ENCODE measurements at places on chromosomes 6 and 20. TPM values are rescaled to one million over a fixed set of nuclear protein-coding genes. Genes with fewer than 3 reads are reported as not detected.
A peak's percentile ranks its signal among the peaks of the same experiment; 100 is the strongest.

The NANP gene
- 2.6 TPM for total RNA-seq

The NKAIN4 gene
- total RNA-seq = not detected

The SCAF8 gene
- 22.6 TPM for total RNA-seq

The DACT2 gene
- not detected for total RNA-seq

The RIOK1 gene
- total RNA-seq = 4.9 TPM

The LGSN gene
- not detected for total RNA-seq

The FAM83B gene
- not detected for total RNA-seq

DNA sequence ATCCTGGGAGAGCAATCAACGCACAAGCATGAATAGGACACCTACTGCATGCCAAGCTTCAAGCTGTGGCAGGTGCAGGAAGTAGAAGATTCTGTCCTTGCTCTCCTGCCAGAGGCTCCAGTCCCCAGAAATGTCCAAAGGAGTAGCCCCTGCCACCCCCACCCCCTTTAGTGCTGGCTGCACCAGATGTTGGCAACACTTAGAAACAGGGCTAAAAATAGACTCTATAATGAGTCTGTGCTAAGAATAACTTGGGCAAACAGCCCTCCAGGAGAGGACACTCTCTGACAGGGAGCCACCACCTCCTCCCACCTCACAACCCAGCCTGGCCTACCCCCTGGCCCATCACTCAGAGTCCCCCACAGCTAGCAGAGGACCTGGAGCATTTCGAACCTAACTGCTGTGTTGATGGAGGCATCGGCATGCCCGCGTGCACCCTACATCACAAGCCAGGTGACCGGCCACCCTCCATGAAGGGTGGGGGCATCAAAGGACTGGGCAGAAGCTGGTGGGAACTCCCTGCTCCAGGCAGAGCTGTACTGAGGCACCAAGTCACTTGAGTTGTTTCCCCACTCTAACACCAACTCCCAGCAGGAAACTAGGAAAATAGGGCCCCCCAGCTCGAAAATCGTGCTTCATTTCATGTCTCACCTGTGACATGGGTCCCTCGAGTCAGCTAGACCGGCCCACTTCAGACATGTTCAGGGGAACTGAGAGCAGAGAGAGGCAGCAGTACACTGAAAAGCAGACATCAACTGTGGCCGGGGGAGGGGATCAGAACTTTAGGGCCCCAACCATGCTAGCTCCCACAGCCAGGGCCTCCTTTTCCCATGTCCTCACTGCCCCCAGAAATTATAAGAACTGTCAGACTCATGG is 18.7 kb downstream of the TFEB start:
- no peak overlapping the region for H3K4me3 ChIP-seq
- H3K4me1 ChIP-seq = peaks cover 47% of the 10 kb centered on the region
- no peaks in the 10 kb centered on the region for H3K36me3 ChIP-seq
- no peaks in the 10 kb centered on the region for H3K27me3 ChIP-seq
- H3K27ac ChIP-seq = peak overlapping the region; percentile 28

DNA sequence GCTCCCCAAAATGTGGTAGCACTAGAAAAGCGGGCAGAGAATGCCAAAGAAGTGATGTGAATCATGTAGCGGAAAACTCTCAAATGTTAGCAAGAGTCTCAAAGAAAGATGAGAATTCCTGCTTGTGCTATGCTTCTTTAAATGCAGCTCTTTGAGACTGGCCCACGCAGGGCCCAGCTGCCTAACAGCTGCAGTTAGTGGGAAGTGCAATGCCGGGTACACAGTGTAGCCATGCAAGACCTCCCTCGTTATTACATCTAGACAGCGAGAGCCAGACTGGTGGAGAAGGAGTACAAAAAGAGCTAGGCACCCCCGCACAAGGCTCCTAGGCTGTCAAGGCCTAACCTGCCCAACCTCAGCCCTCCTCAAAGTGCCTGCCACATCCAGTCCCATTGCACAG is 201.7 kb upstream of the PRDM1 start:
- H3K36me3 ChIP-seq = no peaks in the 10 kb centered on the region
- H3K4me1 ChIP-seq = no peaks in the 10 kb centered on the region
- no peak overlapping the region for H3K4me3 ChIP-seq

- H3K4me3 ChIP-seq = no peak overlapping the region
Measured at GRCh38 chr6:87514831-87515230, 42.1 kb downstream of the SLC35A1 start.

GRCh38 chr20:2230726-2231488 is 64.9 kb upstream of the TGM3 start:
- no peak for DNase-seq
- no peak overlapping the region for H3K4me3 ChIP-seq
- no peaks in the 10 kb centered on the region for H3K36me3 ChIP-seq

DNA sequence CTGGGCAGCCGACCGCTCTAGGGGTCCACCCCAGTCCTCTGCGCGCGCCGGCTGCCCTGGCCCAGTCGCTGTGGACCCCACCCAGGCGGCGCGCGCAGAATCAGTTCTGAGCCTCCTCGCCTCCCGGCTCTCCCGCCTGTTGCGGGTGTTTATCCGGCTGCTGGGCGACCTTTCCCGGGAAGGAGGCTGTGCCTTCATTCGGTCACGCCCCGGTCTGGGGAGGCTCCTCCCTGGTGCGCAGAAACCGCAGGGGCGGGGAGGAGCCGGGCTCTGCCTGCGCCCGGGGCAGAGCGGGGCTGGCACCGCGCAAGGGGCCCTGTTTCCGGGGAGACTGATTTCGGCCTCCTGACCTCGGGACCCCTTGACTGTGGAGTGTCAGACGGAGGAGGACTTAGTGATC is 80.8 kb upstream of the EYS start:
- no peak overlapping the region for H3K4me3 ChIP-seq
- no peak overlapping the region for H3K27ac ChIP-seq
- no peaks in the 10 kb centered on the region for H3K36me3 ChIP-seq
- no peaks in the 10 kb centered on the region for H3K4me1 ChIP-seq

DNA sequence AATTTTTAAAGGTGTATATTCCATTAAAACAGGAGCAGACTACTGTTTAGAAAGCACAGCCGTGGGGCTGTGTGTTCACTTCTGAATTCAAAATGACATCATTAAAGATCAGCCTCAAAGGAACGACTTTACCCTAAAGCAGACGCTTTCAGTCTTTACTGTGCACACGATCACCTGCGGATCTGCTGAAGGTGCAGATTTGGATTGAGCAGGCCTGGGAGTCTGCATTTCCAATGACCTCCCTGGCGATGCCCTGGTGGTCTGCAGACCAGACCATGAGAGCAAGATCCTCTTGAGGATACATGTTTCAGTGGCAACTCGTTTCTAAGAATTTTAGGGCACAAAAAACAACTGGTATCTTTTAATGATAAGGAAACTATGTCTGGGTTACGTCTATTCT is 27.2 kb downstream of the TXNDC5 start:
- no peak for DNase-seq
- no peak overlapping the region for H3K4me3 ChIP-seq
- H3K27ac ChIP-seq = no peak overlapping the region
- H3K36me3 ChIP-seq = peaks cover 81% of the 10 kb centered on the region
- H3K27me3 ChIP-seq = no peaks in the 10 kb centered on the region

DNA sequence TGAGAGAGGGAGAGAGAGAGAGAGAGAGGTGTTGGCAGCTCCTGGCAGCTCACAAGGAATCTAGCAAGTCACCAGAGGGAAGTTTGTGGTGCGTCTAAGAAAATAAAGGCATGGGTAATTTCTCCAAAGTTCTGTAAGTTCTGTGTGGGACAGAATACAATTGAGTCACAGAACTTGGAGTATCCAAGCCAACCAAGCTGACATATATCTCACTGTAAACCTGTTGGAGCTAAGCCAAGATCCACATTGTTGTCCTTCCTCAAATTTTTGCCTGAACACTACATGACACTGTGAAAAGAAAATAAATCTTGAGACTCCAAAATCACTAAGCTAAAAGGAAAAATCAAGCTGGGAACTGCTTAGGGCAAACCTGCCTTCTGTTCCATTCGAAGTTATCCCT is 436.7 kb downstream of the MEI4 start:
- H3K36me3 ChIP-seq = no peaks in the 10 kb centered on the region
- DNase-seq = no peak
- no peak overlapping the region for H3K4me3 ChIP-seq
- H3K27me3 ChIP-seq = no peaks in the 10 kb centered on the region
- no peaks in the 10 kb centered on the region for H3K4me1 ChIP-seq

DNA sequence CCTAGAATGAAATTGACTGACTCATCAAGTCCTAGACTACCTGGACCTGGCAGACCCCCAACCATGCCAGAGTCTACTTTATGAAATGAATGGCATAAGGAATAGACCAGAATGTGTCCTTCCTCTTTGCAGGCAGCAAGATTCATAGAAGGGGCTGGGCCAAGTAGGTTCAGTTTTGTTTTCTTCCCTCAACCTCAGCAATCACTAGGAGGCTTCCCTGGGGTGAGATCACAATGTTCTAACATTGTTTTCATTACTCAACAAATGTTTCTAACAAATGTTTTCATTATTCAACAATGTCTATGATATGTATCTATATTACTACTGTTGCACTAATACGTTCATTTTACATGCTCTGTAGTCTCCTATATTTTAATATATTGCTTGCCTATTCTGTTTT is 8.4 kb upstream of the FAM162B start:
- no peaks in the 10 kb centered on the region for H3K4me1 ChIP-seq
- no peak overlapping the region for H3K4me3 ChIP-seq
- H3K27me3 ChIP-seq = no peaks in the 10 kb centered on the region
- H3K36me3 ChIP-seq = no peaks in the 10 kb centered on the region
- no peak overlapping the region for H3K27ac ChIP-seq

DNA sequence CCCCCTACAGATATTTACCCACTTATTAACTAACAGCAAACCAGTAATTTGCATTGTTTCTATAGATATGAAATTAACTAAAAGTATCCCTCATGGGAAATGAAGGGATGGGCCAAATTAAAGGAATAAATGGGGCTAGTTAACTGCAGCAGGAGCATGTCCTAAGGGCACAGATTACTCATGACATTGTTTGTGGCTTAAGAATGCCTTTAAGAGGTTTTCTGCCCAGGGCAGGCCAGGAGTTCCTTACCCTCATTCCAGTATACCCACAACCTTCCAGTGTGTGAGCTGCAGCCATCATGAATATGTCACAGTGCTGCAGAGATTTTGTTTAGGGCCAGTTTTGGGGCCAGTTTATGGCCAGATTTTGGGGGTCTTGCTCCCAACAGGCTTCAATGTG is 1101.9 kb downstream of the PRIM2 start:
- no peak overlapping the region for H3K4me3 ChIP-seq
- H3K4me1 ChIP-seq = no peaks in the 10 kb centered on the region
- H3K27ac ChIP-seq = no peak overlapping the region
- no peaks in the 10 kb centered on the region for H3K27me3 ChIP-seq
- H3K36me3 ChIP-seq = no peaks in the 10 kb centered on the region

GRCh38 chr6:65295812-65296211 is 411.2 kb downstream of the EYS start:
- H3K36me3 ChIP-seq = no peaks in the 10 kb centered on the region
- no peak overlapping the region for H3K4me3 ChIP-seq
- DNase-seq = no peak

DNA sequence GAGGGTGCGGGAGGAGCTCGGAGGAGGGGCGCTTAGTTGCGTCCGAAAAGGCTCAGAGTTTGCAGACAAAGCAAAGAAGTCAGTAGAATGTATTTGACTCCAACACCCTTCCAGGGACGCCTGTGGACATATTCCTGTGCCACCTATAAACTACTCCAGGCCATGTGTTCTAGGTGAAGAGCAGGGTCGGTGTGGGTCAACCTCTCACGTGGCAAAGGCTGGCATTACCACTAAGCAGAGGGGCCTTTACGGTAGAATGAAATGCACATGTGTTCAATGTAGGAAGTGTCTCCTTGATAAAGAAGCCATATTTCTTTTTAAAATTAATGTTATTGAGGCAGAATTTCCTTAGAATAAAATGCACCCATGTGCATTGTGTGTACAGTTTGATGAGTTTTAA is 15.4 kb downstream of the SIRT5 start:
- H3K4me1 ChIP-seq = no peaks in the 10 kb centered on the region
- H3K36me3 ChIP-seq = peaks cover 33% of the 10 kb centered on the region
- no peaks in the 10 kb centered on the region for H3K27me3 ChIP-seq
- no peak overlapping the region for H3K4me3 ChIP-seq

- H3K4me3 ChIP-seq = no peak overlapping the region
- DNase-seq = no peak
- H3K27me3 ChIP-seq = no peaks in the 10 kb centered on the region
- no peaks in the 10 kb centered on the region for H3K36me3 ChIP-seq
- peak overlapping the region; percentile 90 for H3K27ac ChIP-seq
Measured at GRCh38 chr20:19978511-19979210, 38.5 kb upstream of the NAA20 start.

DNA sequence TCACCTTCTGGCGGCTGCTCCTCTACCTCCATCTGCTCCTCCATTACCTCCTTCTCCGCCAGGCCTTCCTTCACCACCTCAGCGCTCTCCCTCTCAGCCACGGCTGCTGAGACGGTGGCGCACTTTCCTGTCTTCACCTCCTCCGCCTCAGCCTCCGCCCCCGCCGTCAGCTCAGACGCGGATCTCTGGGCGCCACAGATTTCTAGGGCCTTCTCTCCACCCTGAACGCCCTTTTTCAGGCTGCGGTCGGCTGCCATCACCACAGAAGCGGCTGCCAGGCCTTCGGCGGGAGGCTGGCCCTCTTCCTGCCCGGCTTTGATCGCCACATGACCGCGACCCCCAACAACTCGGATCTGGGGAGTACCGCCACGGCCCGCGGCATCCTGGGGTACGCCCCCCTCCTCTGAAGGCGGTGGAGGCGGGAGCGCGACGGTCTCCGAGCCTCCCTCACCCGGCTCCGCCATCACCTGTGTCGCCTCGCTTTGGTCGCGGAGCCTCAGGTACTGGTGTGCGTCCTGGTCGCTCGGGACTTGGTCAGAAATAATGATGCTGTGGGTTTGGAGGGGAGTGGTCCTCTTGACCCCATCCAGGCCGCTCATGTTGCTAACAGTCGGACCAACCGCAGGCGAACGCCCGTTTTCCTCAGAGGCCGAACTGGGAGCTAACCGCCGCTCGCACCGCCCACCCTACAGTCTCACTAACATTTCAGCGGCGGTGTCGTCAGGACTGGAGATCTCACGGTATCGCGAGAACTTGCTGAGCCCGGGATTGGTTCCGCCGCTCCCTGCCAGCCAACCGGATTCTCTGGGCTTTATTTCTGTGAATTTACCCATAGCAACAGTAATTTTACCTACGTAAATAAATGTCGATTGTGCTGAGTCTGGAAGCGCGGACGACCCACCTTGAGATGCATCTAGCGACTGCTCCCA is at the start of gene TSPYL1:
TSPYL1 (minus strand) TSS at position 699 of the 929 bp plus-strand sequence; CDS start at position 599, 100 bp downstream.
- H3K27me3 ChIP-seq = no peaks in the 10 kb centered on the region
- H3K36me3 ChIP-seq = peaks cover 17% of the 10 kb centered on the region
- H3K4me3 ChIP-seq = peak within 1 kb of the TSS; percentile 95
- H3K27ac ChIP-seq = peak within 1 kb of the TSS; percentile 100

DNA sequence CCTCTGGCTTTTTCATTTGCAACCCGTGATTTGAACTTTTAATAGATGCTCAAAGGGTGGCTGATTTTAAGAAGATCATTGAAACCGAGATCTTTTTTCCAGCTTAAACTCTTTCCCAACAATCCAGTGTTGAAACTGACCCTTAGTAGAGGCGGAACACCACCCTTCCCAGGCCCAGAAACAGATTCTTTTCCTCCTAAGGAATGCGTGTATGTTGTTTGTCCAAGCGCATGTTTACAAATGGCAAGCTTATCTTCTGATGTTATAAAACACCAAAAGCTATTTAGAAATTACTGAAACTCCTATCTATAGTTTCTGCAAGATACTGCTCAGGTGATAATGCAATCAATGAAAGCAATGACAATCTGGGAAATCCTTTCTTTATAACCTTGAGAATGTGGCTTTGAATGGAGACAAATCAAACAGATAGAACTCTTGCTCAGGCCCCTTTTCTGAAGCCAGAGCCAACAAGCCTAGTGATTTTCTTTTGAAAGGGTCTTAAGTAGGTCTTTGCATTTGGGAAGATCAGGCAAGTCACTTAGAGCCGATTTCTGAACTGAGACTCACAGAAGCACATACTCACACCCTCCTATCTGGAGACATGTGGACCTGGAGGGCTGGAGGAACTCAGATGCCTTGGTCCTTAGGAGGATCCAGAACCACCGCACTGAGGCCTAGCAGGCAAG is 9.1 kb downstream of the BANF2 start:
- H3K4me1 ChIP-seq = no peaks in the 10 kb centered on the region
- no peaks in the 10 kb centered on the region for H3K36me3 ChIP-seq

Measured in ascending aorta (tissue), 2 donors.